Hepatic stellate cell (primary cell): ENCODE measurements at places on chromosomes 2 and 18.

- no peak for DNase-seq
Observed at GRCh38 chr18:46415532-46416252, 241.3 kb downstream of the LOXHD1 start.

DNA sequence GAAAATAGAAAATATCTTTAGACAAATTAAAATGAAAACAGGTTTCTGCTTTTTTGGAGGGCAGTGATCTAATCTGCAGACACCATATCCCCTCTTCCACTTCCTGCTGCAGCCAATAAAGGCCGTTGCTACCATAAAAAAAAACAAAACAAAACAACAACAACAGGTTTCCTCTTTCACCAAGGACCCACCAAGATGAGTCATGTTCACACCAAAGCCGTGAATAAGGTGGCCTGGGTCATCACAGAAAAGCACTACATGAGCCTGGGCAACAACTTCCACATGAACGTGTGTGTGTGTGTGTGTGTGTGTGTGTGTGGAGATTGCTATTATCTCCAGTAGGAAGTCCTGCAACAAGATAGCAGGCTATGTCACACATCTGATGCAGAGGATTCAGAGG, 24.8 kb upstream of the TFCP2L1 start:
- no peak for DNase-seq

- DNase-seq: peak; percentile 29
Observed at GRCh38 chr18:55275039-55275901, 312.7 kb downstream of the TCF4 start.

- DNase-seq: peak; percentile 32
Observed at GRCh38 chr2:235634435-235635158, 140.8 kb downstream of the AGAP1 start.
